Renal pelvis (tissue), 12 donors: ENCODE measurements at places on chromosomes 6 and 20. TPM values are rescaled to one million over a fixed set of nuclear protein-coding genes. Genes with fewer than 3 reads are reported as not detected.

DNA sequence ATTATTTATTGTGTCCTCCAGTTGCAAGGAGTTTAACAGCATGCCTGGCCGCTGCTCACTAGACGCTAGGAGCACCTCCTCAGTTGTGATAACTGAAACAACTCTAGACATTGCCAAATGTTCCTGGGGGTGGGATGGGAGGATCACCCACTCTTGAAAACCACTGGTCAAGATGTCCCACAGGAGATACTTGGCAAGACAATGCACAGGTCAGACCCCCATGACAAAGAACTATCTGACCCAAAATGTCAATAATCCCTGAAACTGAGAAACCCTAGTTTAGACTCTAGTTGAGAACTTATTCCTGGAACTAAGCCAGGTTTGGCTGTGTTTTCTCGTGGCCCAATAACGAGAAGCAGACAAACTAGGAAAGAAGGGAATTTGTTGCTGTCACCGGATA lies 9.5 kb upstream of the FKBPL start:
- no peak for DNase-seq

DNA sequence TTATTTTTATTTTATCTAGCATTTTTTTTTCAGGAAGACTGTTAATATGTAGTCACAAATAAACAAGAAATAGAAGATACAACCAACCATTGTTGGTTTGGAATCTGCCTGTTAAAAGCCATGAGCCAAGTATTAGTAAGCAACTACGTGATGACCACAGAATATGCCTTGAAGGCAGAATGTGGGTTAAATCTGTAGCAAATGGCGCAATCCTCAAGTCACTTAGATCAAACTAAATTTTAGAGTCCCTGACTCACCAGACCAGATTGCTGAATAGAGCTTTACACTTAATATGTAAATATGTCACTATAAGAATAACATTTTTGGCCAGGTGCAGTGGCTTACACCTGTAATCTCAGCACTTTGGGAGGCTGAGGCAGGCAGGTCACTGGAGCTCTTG lies 800.1 kb upstream of the CITED2 start:
- no peak for DNase-seq

- no peak for DNase-seq
These were observed 7.3 kb upstream of the CGA start for GRCh38 chr6:87102151-87102621.

DNA sequence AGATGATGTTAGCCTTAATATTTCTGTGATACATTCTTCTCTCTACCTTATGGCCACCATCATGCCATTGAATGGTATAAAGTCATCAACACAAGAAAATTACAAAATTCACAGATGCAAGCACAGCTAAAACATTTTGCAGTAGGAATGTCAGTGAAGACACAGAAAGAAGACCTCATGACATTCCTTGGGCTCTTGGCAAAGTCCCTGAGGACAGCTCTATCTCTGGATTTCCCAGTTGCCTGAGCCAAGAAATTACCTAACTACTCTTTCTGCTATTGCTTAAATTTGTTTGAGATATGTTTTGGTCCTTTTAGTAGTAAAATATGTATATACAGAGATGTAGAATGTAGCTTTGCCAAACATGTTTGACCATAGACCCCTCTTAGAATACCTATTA lies 201.0 kb upstream of the STXBP5 start:
- no peak for DNase-seq

DNA sequence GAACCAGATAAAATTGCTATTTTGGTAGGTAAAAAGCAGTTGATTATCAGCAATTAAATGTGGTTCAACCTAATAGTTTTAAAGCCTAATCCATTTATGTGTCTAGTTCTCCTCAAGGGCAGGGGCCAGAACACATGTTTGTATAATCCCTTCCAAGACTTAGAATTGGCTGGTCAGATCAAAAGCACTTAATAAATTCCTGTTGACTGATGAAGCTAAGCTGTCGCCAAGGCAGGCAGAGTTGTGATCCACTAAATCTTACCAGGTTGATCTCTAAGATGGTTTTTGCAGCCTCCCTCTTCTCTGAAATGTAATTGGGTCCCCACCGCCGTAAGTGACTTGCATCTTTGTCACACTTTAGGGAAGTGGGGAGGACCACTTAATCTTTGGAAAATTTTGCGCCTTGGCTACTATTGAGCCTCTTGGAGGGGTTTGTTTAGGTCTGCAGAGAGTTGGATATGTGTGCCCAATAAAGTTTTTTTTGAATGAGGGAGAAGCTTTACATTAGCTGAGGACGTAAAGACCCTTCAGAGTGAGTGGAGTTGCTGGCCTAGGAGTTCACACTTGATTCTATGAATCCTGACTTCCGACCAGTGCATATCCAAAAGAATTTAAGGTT lies 65.9 kb downstream of the PHF20 start:
- peak; percentile 57 for DNase-seq

- DNase-seq: no peak
These were observed 19.1 kb downstream of the TLDC2 start for GRCh38 chr20:36895036-36895435.

- DNase-seq: no peak
These were observed 595.7 kb downstream of the TFAP2B start for GRCh38 chr6:51414361-51414760.

DNA sequence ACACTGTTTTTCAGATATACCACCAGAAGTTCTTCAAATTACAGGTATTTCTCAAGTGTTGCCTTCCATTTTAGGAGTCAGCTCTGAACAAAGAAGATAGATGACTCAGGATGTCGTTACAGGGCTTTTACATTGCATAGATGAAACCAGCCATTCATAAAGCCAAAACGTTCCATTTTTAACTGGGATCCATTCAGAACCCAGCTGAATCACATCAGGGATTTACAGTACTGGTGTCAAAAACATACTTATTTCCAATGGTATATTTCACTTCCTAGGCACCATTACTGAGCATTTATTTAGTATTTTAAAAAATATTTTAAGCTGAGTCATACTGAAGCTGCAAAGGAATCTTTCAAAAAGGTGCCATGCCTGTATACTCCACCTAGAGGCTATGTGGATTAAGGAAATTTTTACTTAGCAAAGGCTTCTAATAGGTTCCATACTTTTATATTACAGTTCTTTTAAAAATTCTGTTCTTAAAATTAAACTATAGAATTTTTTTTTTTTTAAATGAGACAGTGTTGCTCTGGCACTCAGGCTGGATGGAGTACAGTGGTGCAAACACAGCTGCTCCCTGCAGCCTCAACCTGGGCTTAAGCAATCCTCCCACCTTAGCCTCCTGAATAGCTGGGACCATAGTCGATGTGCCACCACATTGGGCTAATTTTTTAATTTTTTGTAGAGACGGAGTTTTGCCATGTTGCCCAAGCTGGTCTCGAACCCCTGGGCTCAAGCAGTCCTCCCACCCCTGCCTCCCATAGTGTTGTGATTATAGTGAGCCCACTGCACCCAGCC lies 2.6 kb downstream of the ASF1A start:
- DNase-seq: no peak

- DNase-seq: no peak
These were observed 38.7 kb downstream of the LAMA4 start for GRCh38 chr6:112215488-112216284.

- no peak for DNase-seq
These were observed 145.3 kb downstream of the TFAP2B start for GRCh38 chr6:50963952-50964351.

Gene FHL5
- 0.12 TPM for polyA plus RNA-seq

Gene RSPO3
- 21.1 TPM for polyA plus RNA-seq

Gene ETV7
- polyA plus RNA-seq: 0.13 TPM

Gene UBD
- 0.70 TPM for polyA plus RNA-seq

Gene CHRNA4
- 8.6 TPM for polyA plus RNA-seq
